ENCODE measurements at places on chromosomes 16 and 17.

DNA sequence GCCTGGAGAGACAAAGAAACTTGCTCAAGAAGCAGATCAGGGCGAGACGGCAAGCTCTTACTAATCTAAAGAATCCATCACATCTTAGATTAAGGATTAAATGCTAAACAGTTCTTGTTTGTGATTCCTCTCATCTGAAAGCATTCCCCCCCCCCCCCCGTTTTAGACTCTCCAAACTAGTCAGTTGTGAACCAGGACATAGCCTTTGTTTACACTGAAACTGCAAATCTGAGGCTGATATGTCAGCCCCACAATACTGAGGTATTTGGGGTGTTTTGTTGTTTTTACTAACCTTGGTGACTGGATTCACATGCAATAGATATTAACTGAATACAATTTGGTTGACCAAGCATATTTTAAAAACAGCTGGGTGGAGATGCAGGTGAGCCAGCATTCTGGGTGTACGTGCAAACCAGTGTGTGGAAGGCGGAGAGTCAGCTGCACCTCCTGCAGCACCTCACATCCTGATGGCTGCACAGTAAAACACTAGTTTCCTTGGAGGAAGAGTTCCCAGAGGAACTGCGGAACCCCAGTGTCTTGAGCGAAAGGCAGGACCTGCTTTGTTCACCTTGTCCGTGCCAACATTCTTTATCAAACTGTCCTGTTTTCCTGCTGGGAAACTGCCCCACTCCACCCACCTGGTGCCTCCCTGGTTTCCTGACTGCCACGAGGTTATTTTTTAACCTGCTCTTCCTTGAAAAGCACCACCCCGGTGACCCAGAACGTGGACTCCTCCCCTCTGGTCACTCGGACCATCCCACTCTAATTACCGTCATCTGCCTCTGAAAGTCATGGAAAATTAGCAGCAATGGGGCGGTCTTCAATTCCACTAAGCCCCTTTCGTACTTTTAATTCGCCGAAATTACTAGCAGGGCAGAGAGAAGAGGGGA, 1.2 kb upstream of the YPEL2 start:
- peak; percentile 62 for DNase-seq

- no peak for DNase-seq
These were observed 1.5 kb downstream of the MXRA7 start for GRCh38 chr17:76709077-76709950.

DNA sequence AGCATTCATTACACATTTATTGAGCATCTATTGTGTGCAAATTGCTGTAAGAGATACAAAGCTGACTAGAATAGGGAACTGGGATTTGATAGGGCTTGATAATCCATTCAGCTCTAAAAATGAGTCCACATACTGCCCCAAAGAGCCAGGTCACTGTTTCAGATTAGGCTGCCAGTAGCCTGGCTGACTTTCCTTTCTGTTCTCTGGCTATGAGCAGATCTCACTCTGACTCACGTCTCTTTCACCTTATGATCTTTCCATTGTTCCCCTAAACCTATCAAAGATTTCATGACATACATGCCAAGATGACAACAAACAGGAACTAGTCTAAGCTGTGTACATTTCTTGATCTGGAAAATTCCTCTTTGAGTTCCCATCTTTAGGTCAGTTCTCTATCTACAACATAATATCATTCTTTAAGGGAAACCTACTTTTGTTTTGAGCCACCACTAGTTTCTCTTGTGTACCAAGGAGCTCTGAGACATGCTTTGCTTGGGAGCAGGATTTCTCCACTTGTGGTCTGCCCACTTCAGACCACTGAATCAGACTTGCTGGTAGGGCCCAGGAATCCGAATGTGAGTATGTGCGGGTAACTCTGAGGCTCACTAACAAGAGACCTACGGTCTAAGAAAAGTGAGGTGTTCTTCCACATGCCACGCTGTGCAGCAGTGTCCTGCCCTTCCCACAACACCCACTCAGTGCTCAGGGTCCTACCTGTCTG, 40.9 kb upstream of the ICAM2 start:
- DNase-seq, result no peak

DNA sequence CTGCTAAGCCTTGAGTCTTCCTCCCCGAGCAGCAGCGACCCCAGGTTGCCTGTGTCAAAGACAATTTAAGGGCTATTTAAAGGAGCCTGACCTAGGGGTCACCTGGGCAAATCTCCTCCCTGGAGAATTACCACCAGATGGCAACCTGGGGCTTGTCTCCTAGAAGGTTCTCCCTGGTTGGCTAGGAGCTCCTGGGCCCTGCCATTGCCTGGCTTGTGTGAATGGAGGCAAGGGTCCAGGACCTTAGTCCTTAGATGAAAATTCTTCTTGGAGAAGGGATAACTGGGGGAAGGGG, 51.3 kb upstream of the TAC4 start:
- DNase-seq, result no peak

DNA sequence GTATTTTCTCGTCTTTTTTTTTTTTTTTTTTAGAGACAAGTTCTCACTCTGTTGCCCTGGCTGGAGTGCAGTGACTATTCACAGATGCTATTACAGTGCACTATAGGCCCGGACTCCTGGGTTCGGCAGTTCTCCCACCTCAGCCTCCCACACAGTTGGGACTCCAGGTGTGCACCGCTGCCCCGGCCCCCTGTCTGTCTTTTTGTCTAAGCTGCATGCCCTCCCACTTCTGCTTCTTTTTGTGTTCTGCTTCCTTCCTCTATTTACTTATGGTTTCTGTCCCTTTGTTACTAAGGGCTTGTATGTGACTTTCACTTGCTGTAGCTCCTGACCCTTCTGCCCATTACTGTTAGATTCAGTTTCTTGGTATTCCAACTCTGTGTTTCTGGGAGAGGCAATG, 20.5 kb downstream of the SLC7A6 start:
- no peak for DNase-seq

- no peak for DNase-seq
These were observed 44.0 kb upstream of the IRF8 start for GRCh38 chr16:85854935-85855334.

DNA sequence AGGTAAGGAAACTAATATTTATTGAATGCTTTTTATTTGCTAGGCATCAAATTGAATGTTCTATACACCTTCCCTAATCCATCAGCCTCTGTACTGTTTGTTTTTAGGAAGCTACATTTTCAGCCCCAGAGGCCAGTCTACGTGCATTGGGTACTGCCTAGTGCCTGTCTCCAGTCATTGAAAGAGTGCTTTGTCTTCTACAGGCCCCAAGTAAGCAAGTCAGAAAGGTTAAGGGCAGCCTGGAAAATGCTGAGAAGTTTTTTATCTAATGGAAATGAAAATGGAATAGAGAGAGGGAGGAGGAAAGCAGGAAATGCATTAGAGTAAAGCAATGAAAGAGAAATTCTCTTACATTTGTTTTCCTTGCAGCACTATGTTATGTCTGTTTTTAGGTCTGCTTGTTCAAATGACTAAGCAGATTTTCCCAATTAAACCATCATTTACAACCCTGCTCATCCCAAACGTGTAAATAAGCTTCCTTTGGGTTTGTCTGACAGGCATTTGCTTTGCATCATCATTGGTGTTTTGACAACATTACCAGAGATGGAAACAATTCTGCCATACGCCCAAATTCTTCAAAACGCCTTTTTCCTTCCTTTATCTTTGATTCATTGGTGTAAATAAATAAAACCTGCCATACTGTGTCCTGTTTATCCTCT, 116.0 kb upstream of the GOT2 start:
- DNase-seq, result no peak

- no peak for DNase-seq
These were observed 26.3 kb downstream of the GINS3 start for GRCh38 chr16:58418601-58419000.

- DNase-seq, result no peak
These were observed 5.5 kb downstream of the C16orf96 start for GRCh38 chr16:4561596-4561995.

- DNase-seq, result no peak
These were observed 86.8 kb upstream of the SOX9 start for GRCh38 chr17:72034000-72034399.

DNA sequence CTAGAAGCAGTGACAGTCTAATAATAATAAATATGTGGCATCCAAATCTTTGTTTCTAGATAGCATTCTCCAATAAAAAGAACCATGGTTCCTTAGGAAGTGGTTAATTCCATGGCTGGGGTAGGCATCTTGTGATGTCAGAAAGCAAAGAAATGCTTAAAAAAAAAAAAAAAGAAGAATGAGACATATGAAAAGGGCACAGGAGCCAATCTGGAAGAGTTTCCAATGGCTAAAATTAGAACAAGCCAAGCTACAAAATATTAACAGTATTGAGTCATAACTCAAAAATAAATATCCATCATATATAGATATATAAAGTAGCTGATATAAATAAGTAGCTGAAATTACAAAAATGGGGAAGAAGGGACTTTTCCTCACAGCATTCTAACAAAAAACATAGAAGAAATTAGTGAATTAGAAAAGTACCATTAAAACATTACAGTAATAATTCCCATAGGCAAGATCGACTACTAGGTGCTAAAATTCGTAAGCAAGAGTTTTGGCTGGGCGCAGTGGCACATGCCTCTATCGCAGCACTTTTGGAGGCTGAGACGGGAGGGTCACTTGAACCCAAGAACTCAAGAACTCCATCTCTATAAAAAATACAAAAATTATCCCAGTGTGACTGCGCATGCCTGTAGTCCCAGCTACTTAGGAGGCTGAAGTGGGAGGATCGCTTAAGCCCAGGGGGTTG, 111.3 kb downstream of the TRIM37 start:
- no peak for DNase-seq

- DNase-seq, result no peak
These were observed 30.8 kb downstream of the VWA3A start for GRCh38 chr16:22123146-22123545.

- DNase-seq, result no peak
These were observed 53.3 kb downstream of the BCL7C start for GRCh38 chr16:30840611-30841010.

- no peak for DNase-seq
These were observed 30.0 kb upstream of the SKAP1 start for GRCh38 chr17:48460052-48460451.

- no peak for DNase-seq
These were observed 8.0 kb upstream of the ENPP7 start for GRCh38 chr17:79722787-79723186.

GRCh38 chr17:45131616-45132319, 547 bp downstream of the PLCD3 start:
- no peak for DNase-seq

DNA sequence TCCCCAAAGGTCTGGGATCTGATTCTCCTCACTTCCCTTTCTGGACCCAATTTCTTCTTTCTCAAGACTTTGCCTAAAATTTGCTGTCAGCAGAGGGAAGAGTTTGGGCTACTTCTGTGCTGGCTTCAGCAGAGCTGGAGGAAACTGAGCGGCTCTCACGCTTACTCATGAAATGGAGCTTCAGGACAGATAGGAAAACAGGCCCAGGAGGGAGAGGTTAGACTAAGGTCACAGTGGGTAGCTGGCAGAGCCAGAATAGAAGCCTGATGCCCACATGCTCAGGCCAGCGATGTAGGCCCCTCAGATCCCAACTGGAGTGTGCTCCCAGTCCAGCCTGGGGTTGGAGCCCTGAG, 593 bp downstream of the SLC38A7 start:
- DNase-seq, result no peak

- no peak for DNase-seq
These were observed 676.2 kb downstream of the CDH11 start for GRCh38 chr16:64445649-64446048.

- DNase-seq, result no peak
These were observed 1.7 kb downstream of the NLRC3 start for GRCh38 chr16:3575491-3575890.

DNA sequence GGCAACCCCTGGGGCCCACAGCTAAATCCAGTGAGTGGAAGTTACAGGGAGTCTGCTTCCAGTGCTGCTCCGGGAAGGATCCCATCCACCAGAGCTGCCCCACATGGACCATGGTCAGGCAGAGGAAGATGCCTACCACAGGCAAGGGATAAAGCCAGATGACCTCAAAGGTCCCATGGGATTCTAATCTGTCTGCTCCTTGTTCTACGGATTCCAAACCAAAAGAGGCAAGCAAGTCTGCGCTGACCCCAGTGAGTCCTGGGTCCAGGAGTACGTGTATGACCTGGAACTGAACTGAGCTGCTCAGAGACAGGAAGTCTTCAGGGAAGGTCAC, 1.4 kb downstream of the CCL4L2 start:
- no peak for DNase-seq

GRCh38 chr17:59641799-59642484, 22.2 kb downstream of the CLTC start:
- no peak for DNase-seq

All from DMS153 (cell line).